ENCODE measurements at places on chromosomes 2 and 18.

- DNase-seq: no peak
These were observed 26.0 kb downstream of the CWC22 start for GRCh38 chr2:179981085-179981484.

- no peak for DNase-seq
These were observed 73.6 kb downstream of the SPHKAP start for GRCh38 chr2:228107846-228108245.

DNA sequence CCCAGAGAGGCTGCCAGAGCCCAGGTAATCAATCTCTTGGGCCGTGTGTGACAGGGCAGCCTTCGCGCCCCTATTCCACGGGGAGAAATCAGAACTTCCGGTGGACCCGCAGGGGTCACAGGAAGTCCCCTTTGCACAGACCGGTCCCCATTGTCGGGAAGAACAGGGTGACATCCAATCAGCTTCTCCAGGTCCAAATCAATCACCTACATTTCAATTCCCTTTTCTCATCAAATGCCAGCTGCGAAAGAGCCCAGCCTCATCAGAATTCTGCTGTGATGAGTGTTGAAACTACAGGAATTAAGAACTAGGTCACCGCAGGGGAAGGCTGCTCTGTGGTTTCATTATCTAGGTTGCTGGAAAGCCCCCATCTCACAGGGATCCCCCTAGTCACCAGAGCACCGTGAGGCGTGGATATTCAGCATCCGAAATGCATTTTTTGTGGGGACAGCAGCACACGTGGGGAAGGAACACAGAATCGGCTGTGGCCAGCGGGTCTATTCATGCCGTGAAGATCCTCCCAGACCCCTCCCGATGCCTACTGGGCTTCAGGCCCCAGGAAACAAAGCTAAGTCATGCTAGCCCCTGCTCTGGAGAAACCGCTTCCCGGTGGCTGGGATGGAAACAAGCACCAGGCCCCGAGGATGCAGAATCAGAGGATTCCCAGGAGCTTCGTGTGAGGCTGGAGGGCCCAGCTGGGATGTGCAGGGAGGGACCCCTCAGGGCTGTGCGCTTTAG, 193.7 kb upstream of the ID2 start:
- DNase-seq: peak; percentile 60

DNA sequence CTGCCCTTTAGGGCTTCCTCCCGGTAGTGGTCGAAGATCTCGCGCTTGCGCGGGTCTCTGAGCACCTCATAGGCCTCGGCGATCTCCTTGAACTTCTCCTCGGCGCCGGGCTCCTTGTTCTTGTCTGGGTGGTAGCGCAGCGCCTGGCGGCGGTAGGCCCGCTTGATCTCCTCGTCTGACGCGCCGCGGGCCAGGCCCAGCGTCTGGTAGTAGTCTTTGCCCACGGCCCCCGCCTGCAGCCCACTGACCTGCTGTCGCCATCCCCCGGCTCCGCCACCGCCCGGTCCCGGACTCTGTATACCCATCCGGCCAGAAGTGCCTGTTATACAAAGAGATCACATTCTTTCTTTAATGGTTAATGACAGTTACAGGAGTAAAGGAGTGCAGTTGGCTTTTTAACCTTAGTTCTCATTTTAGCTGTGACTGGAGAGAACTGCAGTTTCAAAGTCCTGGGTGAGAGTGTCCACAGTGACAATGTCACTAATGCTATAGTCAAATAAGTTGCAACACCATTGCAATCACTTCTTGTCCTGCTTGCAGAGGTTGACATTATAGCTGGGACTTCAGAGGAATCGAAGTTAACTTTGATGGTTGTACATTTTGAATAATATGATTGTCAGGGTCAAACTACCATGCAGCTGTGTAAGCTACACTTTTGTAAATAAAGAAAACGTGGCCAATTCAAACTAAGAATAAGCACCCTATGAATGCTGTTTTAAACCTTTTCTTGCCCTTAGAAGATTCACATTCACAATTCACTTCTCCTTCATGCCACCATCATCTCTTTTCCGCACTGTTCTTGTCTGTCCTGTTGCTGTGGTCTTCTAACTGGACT, 35.3 kb upstream of the CAVIN2 start:
- no peak for DNase-seq

- no peak for DNase-seq
These were observed 229.5 kb upstream of the TMEFF2 start for GRCh38 chr2:192424243-192424642.

DNA sequence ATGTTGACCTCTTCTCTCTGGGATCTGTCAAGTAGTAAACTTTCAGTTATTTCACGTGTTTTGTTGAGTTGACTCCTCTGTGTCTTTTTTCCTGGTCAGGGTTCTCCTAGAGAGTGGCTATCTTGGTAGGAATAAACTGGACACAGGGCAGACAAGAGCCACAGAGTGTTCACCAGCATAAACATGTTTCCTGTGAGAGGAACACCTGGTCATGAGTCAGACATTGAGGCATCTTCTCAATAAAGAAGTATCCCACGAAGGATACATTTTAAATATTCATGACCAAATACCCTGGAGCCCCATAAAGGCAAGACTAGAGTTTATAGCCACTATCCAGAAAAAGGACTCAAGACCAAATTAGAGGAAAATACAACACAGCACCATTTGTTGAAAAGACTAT, 269.7 kb upstream of the ZNF521 start:
- DNase-seq: no peak

Data from substantia nigra (tissue), 51 donors.